ENCODE measurements at places on chromosomes 16 and 17. TPM values are rescaled to one million over a fixed set of nuclear protein-coding genes. Genes with fewer than 3 reads are reported as not detected.

The OR2C1 gene
- polyA plus RNA-seq: 0.09 TPM

The ABCC12 gene
- not detected for polyA plus RNA-seq

The PNMT gene
- 3.3 TPM for polyA plus RNA-seq

The PIMREG gene
- 0.34 TPM for polyA plus RNA-seq

The SLC16A11 gene
- polyA plus RNA-seq: 9.7 TPM

The TPSD1 gene
- 1.2 TPM for polyA plus RNA-seq

The GINS2 gene
- 0.62 TPM for polyA plus RNA-seq

The RUNDC1 gene
- polyA plus RNA-seq: 4.3 TPM

The C17orf113 gene
- 0.22 TPM for polyA plus RNA-seq

The RAMP2 gene
- 178 TPM for polyA plus RNA-seq

The MGAT5B gene
- 0.22 TPM for polyA plus RNA-seq

The NPIPA2 gene
- polyA plus RNA-seq: 0.52 TPM

The TEX19 gene
- not detected for polyA plus RNA-seq
